Occipital lobe (tissue), 3 donors: ENCODE measurements at places on chromosomes 3 and 15.

- DNase-seq: no peak
Measured at GRCh38 chr3:101976473-101976872, 127.2 kb downstream of the NFKBIZ start.

- DNase-seq: no peak
Measured at GRCh38 chr15:80978685-80979329, 10.8 kb downstream of the MESD start.

- DNase-seq: no peak
Measured at GRCh38 chr3:169146179-169146665, 517.3 kb downstream of the MECOM start.

- no peak for DNase-seq
Measured at GRCh38 chr3:143037867-143038266, 36.5 kb downstream of the U2SURP start.
